ENCODE measurements at places on chromosomes 6 and 20. TPM values are rescaled to one million over a fixed set of nuclear protein-coding genes. Genes with fewer than 3 reads are reported as not detected.

DNA sequence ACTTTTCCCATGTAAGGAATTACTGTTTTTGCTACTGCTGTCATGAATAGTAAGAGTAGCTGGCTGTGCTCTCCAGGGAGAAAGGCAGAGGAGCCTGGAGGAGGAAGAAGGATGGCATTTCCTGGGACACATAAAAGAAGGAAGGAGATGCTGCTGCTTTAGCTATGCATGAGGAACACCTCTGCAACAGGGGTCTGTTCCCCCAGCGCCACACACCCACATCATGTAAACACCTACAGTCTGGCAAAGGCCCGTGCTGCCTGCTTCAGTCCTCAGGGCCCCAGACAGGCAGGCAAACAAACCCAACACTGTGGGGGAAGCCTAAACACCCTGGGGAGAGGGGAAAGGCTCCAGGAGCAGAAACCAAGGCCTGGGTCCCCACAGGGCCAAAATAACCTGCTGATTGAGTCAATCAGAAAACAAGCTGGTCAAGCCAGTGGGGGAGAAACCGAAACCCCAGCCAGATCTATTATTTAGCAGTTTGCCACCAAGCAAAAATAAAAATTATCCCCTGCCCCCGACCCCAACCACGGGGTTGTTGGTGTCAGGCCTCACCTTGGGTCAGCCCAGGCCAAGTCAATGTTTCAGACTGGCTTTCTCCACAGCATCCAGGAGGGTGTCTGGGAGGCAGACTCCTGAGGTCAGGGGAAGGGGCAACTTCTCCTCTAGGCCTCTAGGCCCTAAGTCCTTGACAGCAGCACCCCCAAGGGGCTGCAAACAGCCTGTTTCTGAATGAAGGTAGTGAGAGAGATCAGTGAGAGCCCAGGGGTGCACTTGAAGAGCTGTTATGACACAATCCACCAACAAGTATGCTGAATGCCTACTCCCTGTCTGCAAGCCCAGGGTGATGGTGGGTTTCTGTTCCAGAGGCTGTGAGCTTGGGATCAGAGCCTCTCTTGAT is 34.6 kb upstream of the SCUBE3 start:
- no peak for DNase-seq

Gene AIF1
- total RNA-seq = 59.6 TPM

GRCh38 chr20:7155282-7155681 is 387.8 kb downstream of the BMP2 start:
- DNase-seq = no peak

DNA sequence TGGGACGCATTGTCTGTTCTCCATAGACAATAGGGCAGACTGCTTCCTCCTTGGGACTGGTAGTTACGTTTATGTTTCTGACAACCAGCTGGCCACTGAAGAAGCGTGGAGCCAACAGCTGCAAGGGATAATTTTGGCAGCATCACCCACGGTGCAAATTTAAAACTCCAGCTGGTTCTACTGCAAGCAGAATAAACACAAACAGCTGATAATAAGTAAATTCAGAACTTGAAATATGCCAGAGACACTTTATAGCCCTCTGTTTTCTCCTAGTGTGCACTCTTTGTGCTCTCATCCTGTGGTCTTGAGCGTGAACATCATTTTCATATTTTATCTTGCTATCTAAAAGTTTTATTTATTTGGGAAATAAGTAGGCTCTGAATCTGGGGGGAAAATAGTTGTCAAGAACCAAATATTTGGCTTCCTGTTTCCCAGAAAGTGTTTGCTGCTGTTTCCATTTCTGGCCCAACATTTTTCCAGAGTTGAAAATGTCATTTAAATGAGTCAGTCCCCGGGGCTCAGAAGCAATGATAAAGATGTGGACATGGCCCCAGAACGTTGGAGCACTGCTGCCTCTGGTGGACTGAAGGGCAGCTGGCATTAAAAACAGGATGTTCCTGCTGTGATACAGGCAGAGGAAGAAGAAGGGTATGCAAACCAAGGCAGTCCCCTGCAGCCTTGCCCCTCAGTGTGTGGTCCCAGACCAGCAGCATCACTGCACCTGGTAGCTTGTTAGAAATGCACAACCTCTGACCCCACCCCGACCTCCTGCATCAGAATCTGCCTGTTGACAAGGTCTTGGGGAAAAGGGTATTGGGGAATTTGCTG is 12.5 kb upstream of the THBD start:
- DNase-seq = peak; percentile 78

- no peak for DNase-seq
These were observed 106.5 kb downstream of the CDC5L start for GRCh38 chr6:44494011-44494501.

DNA sequence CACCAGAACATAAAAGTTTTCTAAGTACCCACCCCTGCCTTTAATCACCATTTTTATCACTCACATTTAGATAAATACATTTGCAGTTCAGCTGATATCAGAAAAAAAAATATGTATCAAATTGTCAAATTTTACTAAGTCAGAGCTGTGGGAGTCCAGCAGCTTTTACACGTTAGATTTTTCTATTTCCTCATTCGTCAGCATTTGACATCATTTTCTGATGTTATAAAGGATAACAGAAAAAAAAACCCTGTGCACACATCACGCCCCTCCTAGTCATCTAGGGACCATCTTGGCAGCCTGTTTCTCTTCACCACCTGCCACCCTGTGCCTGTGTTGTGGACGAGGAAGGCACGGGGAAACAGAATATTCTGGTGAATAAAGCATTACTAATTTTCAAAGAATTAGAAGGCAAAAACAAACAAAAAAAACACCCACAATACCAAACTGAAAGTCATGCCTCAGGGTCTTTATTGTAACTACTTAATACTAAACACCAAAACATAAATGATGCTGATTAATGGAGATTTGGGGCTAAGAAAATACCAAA is 12.4 kb downstream of the B4GALT5 start:
- no peak for DNase-seq

DNA sequence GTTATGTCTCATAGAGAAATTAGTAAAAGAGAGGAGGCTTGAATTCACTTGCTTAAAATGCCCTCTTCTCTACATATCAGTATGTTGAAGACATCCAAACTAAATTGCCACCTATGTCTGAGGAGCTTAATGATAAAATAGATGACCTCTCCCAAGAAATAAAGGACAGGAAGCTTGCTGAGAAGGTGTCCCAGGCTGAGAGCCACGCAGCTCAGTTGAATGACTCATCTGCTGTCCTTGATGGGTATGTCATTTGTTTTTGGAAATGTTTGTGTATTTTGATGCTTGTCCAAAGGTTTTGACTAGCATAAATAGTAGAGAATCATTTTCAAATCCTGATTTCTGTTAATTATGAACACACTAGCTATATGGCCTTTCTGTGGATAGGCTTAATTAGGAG is 307.7 kb downstream of the ARHGAP18 start:
- DNase-seq = no peak

Gene SLC32A1
- total RNA-seq = not detected

DNA sequence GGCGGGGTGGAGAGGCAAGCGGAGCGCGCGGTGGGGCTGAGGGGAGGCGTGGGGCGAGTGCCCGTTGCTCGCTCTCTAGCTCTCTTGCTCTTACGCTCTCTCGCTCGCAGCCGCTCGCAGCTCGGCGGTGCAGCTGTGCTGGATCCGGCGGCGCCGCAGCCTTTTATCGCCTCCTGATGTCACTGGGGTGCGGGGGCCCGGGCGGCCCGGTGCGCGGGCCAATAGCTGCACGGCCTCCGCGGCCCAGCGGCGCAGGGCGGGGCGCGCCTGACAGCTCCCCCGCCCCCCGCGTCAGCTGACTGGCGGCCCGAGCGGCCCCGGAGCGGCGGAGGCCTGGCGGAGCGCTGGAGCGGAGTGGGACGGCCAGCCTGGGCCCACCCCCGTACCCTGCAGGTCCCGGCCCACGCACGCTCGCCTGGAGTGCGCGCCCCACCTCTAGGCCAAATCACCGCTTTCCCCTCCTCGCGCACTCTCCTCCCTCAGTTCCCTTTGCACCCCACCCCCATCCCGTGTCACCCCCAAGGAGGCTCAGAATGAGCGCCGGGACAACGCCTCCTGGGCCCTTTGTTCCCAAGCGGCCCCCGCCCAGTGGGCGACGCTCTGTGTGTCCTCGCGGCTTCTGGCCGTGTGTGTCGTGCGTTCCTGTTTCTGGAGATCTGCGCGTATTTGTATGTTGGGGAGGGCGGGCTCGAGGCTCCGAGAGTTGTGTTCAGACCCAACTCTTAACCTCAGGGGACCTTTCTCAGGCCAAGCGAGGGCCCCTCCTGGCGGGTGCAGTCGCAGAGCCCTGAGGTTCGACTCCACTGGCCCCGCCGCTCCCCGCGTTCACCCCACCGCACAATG is at the start of gene MAFB:
Gene MAFB, minus strand, starts transcription at position 137 of the 843 bp plus-strand sequence. CDS start 386 bp downstream, outside the sequence.
- DNase-seq = peak; percentile 96

DNA sequence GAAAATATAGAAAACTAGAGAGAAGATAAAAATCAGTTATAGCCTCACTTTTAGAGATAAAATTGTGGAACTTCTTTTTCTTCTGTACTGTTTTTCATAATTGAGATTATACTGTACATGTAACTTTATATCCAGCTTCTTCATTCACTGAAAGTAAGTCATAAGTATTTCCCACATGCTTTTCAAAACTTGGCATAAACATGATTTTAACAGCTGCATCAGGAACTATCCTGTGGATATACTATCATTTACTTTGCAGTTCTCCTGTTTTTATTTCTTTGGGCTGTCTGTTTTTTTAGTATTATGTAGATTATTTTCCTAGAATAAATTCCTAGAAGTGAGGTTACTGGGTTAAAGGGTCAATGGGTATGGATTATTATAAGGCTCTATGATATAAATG is 14.8 kb downstream of the DSTN start:
- no peak for DNase-seq

- DNase-seq = no peak
These were observed 41.3 kb upstream of the NAA20 start for GRCh38 chr20:19975901-19976300.

Gene L3MBTL3
- 3.9 TPM for total RNA-seq

Gene GLYATL3
- total RNA-seq = not detected

Gene TPD52L1
- 98.9 TPM for total RNA-seq

Measured in sigmoid colon (tissue), 7 donors.